CD4-positive, alpha-beta T cell treated with Interleukin-1 beta for 1 hour (primary cell): ENCODE measurements at places on chromosomes 4 and X.

DNA sequence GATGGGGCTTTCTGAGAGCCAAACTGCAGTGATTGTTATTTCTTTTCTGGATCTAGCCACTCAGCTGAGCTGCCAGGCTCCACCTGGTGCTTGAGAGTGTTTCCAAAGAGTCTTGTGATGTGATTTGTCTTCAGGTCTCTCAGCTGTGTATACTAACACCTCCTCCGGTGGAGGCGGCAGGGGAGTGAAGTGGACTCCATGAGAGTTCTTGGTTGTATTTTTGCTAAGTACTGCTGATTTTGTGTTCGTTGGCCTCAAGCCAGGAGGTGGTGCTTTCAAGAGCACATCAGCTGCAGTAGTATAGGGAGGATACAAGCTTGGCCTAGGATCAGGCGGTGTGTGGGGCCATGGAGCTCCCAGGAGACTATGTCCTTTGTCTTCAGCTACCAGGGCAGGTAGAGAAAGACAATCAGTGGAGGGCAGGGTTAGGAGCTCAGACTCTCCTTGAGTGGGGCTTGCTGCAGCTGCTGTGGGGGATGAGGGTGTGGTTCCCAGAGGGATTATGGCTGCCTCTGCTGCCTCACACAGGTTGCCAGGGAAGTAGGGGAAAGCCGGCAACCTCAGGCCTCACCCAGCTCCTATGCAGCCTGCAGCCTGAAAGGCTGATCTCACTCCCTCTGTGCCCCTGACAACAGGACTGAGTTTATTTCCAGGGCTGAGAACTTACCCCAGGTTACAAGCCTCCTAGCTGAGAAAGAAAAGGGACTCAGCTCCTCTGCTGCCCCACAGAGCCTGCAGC, 62.4 kb downstream of the NPFFR2 start:
- DNase-seq: no peak

DNA sequence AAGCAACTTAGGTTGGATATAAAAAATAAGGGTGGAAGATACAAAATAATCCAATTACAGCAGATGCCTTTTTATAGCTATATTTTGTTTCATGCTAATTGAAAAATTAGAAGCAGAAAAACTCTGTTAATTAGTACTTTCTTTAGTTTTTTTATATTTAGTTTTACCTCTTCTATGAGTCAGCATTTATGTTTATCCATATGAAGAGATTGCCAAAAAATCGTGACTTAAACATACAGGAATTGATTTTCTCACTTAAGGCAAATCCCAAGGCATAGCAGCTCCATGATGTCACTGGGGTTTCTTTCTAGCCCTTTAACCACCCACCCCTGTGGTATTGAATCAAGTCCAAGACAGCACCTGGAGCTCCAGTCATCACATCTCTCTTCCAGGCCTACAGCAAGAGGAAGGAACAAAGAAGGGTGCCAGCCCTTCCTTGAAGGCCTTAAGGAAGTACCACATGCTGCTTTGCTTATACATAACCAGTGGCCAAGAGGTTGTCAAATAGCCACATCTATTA, 365.8 kb upstream of the TENM3 start:
- no peak for DNase-seq

GRCh38 chr4:3936184-3936583, 170.0 kb downstream of the ADRA2C start:
- no peak for DNase-seq

DNA sequence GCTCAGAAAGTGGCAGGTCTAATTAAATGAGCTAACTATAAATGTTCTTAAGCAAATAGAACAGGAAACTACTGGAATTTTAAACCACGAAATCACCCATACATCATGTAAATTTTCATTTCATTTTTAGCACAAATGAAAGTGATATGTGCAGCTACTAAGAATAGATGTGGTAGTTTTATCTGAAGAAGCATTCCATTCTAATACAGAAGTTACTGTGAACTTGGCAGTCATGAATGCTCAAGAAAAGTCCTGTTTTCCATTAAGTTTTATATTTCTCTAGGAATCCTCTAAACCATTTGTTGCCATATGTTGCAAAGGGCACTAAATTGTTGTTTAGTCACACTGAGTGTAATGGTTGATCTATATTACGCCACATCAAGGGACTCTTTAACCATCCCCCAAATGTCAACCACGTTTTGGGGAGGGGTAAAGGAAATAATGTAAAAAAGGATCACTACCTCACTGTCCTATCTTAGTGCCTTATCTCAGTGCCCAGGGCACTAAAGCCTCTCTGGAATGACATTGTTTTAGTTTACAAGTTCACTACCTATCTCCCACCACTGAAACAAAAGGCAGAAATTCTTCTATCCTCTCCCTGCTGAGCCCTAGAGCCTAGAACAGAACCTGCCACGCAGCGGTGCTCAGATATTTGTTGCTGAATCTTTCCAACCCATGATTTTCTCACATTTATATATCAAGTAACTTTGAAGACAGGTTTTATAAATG, 118.0 kb downstream of the SHISA3 start:
- DNase-seq: no peak

DNA sequence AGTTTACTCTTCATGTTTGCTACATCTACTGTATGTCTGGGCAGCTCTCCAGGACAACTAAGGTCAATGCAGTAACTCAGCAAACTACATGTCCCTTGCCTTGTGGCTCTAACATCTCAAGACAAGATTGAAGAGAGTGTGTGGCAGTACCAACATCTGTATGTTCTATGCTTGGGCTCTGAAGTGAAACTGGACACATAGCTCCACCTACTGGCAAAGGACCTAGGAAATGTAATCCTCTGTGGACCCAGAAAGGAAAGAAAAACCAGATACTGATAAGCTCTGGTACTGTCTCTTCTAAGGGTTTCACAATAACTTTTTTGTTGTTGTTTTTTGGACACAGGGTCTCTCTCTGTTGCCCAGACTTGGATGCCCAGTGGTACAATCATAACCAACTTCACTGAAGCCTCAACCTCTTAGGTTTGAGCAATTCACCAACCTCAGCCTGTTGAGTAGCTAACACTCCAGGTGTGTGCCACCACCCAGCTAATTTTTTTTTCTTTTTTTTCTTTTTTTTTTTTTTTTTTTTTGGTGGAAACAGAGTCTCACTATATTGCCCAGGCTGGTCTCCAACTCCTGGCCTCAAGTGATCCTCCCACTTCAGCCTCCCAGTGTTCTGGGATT, 64.1 kb downstream of the QDPR start:
- DNase-seq: peak; percentile 65

- no peak for DNase-seq
Observed at GRCh38 chrX:130111220-130112154, 1.2 kb upstream of the ELF4 start.

GRCh38 chr4:48064349-48064748, 47.8 kb downstream of the NIPAL1 start:
- DNase-seq: no peak
